Activated naive CD4-positive, alpha-beta T cell treated with anti-CD3 and anti-CD28 coated beads, Interleukin-2, amount 50 U/mL, for 72 hours (primary cell): ENCODE measurements at places on chromosomes 3 and 15.

GRCh38 chr15:53412542-53412941, 346.9 kb downstream of the WDR72 start:
- no peak for DNase-seq

- DNase-seq: no peak
These were observed 7.8 kb upstream of the RAB8B start for GRCh38 chr15:63181648-63182047.

DNA sequence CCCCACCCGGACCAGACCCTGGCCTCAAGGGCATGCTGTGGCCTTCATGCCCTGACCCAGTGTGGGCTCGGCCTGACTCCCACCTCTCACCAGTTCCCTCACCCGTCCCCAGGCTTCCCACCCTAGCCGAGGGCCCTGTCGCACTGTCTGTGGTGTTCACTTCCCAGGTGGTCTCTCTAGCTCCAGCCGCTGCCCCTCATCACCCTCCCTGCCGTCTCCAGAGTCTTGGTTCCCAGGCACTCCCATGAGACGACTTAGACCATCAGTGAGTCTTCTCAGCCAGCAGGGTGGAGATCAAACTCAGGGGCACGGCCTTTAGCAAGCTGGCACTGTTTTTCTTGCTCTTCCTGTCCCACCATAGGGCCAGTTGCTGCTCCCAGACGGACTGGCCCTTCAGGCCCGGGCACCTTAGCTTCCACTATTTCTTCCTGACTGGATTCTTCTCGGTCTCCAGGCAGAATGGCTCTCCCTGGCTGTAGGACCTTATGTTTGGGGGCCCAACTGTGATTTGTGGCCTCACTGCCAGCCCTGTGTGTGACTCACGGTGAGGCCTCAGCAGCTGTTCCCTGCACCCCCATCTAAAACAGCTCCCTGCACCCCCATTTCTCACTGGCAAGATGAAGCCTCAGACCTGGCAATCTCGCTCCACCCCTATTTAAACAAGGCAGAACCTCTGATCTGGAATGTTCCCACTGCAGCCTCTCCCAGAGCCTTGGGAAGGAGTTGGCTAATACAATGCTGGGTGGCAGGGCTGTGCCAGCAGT, 9.4 kb upstream of the PCSK6 start:
- DNase-seq: no peak

- no peak for DNase-seq
These were observed 12.1 kb downstream of the PTPRG start for GRCh38 chr3:61573441-61573840.

- DNase-seq: no peak
These were observed 501.0 kb downstream of the IGSF11 start for GRCh38 chr3:118533676-118534075.
